AG20443 (cell line): ENCODE measurements at places on chromosomes 3 and 15.

DNA sequence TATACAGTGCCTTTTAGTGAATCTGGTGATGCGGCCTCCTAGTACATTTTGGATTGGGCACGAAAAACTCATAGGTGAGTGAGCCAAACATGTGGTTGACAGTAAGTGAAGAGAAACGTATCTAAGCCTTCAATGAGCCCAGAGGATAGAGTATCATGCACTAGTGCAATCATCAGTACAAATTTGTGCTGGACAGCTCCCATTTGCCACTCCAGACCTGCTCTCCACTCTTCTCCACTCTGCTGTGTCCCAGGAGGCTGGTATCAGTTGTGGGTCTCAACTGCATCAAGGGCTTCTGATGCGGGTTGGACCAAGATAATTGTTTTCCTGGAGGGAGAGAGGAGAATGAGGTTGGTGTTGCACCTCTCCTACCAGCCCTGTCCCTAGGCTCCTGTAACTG lies 9.1 kb upstream of the RASGRF1 start:
- no peak for DNase-seq

- DNase-seq: no peak
Observed at GRCh38 chr15:47661661-47662180, 55.6 kb upstream of the SEMA6D start.

- no peak for DNase-seq
Observed at GRCh38 chr3:59017617-59017984, 32.2 kb downstream of the CFAP20DC start.

DNA sequence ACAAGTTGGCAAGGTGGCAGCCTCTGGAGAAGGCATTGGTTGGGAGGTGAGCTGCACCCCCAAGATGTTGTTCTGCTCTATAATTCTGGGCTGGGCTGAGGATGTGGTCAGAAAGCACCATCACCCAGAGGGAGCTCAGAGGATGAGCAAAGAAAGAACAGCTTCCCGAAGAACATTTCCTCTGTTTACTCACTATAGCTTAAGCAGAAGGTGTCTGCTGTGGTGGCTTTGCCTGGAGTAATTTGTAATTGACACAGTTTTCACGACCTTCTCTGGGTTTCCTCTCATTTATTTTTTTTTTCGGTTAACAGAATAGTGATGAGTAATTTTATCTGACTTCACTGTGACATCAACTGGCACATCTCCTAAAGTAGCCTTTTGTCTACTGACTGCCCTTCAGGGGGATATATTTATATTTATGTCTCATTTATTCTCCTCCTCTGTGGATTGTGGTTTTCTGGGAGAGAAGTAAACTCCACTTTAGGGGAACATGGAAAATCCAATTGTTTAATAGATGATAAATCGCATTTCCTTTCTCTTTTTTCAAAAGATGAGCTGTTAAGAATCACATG lies 49.5 kb upstream of the ABHD17C start:
- DNase-seq: peak; percentile 34

DNA sequence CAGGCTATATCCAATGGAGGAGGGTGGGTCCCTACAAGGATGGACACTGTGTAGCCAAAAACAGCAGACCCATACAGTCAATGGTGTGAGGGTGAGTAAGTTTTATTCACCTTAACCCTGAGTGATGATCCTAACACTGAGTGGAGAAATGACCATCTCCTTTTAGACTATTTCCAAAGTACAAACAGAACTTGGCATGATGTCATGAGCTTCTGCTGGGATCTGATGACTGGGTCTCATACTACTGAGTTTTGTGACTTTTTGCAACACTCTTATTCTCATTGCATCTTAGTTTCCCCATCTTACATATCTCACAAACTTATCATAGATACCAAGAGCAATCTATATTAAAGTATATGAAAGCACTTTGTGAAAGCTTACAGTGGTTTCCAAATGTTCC lies 330.3 kb upstream of the CFAP20DC start:
- no peak for DNase-seq

GRCh38 chr3:48285132-48285531 lies 44.2 kb downstream of the ZNF589 start:
- DNase-seq: peak; percentile 74

- DNase-seq: no peak
Observed at GRCh38 chr15:53535886-53536285, 223.6 kb downstream of the WDR72 start.

DNA sequence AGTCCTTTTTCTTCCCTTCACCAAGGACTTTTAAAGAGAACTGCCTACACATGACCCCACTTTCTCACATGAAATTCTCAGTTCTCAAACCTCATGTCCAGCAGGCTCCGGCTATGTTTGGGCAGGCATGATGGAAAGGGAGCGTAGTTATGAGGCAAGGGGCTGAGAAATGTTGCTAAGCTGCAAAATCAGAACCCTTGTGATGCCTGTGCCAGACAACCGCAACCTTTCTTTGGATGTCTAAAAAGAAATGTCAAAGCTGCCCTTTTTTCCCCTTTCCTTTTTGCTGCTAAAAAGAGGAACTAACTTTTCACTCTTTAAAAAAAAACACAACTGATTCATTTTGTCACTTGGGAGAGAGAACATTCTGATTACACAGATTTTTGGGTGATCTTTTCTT lies 19.2 kb downstream of the GNB4 start:
- DNase-seq: no peak
